ENCODE measurements at places on chromosomes 6 and 20.
A peak's percentile ranks its signal among the peaks of the same experiment; 100 is the strongest.

DNA sequence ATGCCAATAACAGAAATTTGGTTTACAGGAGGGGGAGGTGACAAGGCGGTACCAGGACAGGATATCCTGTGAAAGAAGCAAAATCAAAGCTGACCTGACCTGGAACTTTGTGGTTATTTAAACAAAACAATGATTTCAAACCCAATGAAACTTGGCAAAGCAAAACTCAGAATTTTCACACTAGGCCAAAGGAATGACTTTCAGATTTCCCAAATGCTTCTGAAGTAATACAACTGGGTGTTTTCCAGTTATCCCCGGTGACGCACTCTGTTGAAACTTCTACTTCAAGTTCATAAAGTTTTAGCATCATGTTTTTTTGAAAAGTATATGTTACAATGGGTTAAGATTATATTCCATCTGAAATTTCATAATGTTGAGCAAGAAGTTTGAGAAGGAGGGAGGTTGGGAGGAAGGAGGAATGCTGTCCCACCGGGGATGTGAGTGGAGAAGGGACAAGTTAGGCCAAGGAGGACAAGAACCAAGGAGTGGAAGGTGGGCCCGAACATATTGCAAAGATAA lies 78.1 kb upstream of the TRAF3IP2 start:
- no peak for DNase-seq

DNA sequence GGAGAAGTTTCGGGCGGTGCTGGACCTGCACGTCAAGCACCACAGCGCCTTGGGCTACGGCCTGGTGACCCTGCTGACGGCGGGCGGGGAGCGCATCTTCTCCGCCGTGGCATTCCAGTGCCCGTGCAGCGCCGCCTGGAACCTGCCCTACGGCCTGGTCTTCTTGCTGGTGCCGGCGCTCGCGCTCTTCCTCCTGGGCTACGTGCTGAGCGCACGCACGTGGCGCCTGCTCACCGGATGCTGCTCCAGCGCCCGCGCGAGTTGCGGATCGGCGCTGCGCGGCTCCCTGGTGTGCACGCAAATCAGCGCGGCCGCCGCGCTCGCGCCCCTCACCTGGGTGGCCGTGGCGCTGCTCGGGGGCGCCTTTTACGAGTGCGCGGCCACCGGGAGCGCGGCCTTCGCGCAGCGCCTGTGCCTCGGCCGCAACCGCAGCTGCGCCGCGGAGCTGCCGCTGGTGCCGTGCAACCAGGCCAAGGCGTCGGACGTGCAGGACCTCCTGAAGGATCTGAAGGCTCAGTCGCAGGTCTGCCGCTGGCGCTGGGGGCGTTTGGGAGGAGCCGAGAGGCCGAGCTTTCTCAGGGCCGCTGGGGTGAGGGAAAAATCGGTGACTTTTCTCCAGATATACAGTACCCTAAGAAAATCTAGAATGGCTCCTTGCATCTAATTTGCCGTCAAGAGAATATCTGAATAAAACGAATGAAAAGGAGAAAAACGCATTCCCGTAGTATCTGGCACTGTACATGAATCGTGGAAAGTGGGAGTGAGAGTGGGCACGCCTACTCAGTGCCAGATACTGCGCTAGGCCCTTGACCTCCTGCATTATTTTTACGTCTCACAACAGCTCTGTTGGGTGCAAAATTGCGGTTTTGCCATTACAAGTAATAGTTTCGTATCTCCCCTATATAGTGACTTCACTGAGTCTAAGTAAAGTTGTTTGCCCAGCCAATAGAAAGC lies 1.0 kb downstream of the CALHM6 start:
- DNase-seq = no peak

DNA sequence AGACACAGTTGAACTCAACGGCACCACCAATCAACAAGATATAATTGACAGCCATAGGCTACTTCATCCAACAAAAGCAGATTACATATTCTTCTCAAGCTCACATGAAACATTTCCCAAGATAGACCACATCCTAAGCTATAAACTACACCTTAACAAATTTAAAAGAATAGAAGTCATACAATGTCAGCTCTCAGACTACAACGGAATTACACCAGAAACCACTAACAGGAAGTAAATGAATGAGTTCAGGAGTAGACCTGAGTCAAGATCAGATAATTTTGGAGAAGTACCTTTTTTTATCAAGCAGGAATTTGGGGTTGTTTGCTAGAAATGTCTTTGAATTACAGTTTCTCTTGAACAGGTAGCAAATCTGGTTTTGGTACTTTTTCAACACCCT lies 237.8 kb downstream of the TBX18 start:
- DNase-seq = no peak

DNA sequence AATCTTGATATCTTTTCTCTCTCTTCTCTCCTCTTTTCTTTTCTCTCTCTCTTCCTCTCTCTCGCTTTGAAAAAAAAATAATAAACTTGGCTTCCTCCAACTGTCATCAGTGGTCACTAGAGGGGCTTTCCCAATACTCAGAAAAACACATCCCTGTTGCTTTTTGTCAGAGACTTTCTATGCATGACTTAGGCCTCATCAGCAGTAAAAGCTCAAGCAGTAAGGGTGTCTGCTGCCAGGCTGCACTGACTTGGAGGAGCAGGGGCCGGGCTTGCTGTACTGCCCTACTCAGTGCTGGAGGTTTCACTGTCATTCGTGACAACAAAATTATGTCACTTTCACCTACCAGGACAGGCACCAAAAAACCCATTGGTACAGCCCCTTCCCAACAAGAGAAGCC lies 272.0 kb downstream of the ADGB start:
- DNase-seq = no peak

- DNase-seq = no peak
Measured at GRCh38 chr20:22682381-22682780, 98.0 kb upstream of the FOXA2 start.

- no peak for DNase-seq
Measured at GRCh38 chr6:156319707-156320106, 457.5 kb upstream of the ARID1B start.

DNA sequence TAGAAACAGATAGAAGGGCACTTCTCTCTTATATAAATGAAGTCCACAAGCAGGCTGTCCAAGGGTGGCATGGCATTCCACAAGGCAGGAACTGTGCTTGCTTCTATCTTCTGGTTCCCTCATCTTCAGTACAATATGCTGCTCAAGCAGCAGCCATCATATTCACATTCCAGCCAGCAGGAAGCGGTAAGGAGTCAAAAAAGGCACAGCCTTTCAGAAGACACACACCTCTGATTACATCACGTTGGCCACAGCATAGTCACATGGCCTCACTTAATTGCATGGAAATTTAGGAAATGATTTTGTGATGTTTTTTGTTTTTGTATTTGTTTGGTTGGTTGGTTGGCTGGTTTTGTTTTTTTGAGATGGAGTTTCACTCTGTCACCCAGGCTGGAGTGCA lies 19.0 kb downstream of the REM1 start:
- peak; percentile 56 for DNase-seq

DNA sequence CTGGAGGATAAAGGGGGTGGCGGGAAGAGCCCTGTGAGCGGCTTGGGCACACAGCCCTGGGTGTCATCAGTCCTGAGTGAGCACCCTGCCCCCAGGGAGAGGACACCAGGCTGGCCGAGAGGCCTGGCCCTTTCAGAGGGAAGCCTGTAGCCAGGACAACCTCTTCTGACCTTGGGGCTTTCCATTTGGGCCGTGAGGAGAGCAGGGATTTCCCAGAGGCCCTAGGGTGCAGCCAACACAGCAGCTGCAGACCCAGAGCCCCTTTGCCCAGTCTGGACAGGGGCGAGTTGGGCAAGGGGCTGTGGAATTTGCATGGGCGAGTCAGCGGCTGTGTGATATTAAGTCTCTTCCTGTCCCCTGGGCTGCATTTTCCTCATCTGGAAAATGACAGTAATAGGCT lies 6.3 kb downstream of the MAP1LC3A start:
- no peak for DNase-seq
